ENCODE measurements at places on chromosomes 3 and 15. TPM values are rescaled to one million over a fixed set of nuclear protein-coding genes. Genes with fewer than 3 reads are reported as not detected.

FOXB1 gene
- polyA plus RNA-seq, result 0.08 TPM

CPN2 gene
- polyA plus RNA-seq, result 0.49 TPM

LRRIQ4 gene
- 0.17 TPM for polyA plus RNA-seq

HRG gene
- 1.8 TPM for polyA plus RNA-seq

MCF2L2 gene
- 1.5 TPM for polyA plus RNA-seq

NR1I2 gene
- polyA plus RNA-seq, result 1.4 TPM

METTL6 gene
- 28.5 TPM for polyA plus RNA-seq

IGSF11 gene
- polyA plus RNA-seq, result 5.4 TPM

HDC gene
- 0.96 TPM for polyA plus RNA-seq

ANKRD34C gene
- polyA plus RNA-seq, result 0.08 TPM

RTP1 gene
- polyA plus RNA-seq, result not detected

CAMP gene
- not detected for polyA plus RNA-seq

LSMEM2 gene
- polyA plus RNA-seq, result 0.25 TPM

CCDC50 gene
- 74.3 TPM for polyA plus RNA-seq

- no peak for DNase-seq
These were observed 638.7 kb downstream of the RBMS3 start for GRCh38 chr3:29919571-29919970.

DNA sequence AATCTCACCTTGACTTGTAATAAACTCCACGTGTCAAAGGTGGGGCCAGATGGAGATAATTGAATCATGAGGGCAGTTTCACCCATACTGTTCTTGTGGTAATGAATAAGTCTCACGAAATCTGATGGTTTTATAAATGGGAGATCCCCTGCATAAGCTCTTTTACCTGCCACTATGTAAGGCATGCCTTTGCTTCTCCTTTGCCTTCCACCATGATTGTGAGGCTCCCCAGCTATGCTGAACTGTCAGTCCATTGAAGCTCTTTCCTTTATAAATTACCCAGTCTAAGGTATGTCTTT is 45.5 kb downstream of the SUCNR1 start:
- no peak for DNase-seq

GRCh38 chr3:110711851-110712516 is 359.6 kb upstream of the NECTIN3 start:
- DNase-seq, result no peak

DNA sequence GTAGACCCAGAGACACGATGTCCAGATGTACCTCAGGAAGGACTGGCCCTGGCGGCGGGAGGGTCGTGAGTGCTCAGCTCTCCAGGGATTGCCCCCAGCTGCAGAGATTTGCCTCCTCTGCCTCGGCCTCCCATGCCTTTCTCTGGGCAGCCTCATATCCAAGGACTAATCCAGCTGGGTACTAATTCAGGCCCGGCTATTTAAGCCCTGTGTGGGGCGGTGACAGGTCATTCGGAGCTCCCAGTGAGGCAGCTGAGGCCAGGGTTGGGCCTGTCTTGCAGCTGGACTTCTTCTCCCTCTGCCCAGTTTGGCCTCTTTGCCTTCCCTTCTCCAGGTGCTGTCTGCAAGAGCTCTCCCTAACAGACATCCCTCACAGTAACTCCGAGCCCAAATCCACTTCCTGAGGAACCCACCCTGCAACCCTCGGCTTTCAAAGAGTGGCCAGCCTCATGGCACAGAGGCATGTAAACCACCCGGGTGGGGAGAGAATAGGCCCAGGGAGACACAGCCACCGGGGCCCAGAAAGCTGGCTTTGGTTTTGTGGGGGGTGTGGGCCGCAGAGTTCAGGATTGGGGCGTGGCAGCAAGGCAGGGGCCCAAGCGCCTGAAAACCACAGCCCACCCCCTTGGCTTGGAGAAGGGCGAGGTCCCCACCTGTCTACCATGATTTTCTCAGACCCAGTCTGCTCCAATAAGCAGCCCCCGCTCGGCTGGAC is 85.8 kb downstream of the PPCDC start:
- no peak for DNase-seq

DNA sequence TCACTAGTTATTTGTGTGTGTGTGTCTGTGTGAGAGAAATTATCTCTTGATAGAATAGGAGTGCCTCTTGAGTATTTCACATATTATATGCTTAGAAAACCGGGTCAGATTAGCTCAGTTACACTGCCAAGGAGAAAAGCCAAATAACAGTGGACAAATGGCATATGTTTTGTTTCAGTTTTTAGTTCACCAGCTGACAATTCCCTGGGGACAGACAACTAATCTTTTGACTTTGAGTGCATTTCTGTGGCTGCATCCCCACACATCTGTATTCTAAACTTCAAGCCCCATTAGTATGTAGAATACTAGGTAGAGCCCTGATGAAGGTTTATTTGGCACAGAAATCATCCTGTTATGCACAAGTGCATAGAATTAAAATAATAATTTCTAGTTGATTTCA is 227.7 kb upstream of the CNTN3 start:
- no peak for DNase-seq

- no peak for DNase-seq
These were observed 523.2 kb downstream of the RBMS3 start for GRCh38 chr3:29804044-29804443.

DNA sequence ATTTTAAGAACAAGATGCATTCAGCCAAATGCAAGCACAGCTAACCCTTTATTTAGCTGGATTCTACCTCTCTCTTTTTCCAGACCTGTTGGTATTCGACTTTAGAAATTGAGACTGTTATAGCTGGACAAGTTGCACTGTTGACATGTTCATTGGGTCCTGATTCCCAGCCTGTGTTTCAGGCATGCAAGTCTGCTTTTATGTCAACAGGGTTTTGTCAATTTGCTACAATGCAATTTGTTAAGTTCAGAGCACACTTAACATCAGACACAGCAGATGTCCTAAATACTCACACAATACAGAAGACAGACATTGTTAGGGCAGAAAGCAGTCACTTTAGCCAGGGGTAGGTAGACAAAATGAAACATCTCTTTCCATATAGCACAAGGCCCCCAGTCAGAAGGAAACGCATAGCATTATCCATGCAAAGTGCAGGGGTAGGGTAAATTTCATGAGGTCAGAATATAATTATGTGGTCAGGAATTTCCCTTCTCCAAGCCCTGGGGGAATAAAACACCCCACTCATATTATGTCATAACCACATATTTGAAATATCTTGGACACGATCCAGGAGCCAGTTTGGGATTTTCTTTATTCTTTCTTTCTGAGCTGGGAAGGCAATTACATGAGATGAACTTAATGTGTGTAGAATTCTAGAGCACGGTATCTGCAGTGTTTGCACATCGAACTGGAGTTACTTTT is 504.1 kb downstream of the NTRK3 start:
- DNase-seq, result peak; percentile 47

- no peak for DNase-seq
These were observed 20.2 kb downstream of the CCR1 start for GRCh38 chr3:46187876-46188275.

GRCh38 chr15:62291262-62291661 is 126.2 kb upstream of the C2CD4B start:
- no peak for DNase-seq

GRCh38 chr3:38636464-38636863 is 13.0 kb downstream of the SCN5A start:
- no peak for DNase-seq

DNA sequence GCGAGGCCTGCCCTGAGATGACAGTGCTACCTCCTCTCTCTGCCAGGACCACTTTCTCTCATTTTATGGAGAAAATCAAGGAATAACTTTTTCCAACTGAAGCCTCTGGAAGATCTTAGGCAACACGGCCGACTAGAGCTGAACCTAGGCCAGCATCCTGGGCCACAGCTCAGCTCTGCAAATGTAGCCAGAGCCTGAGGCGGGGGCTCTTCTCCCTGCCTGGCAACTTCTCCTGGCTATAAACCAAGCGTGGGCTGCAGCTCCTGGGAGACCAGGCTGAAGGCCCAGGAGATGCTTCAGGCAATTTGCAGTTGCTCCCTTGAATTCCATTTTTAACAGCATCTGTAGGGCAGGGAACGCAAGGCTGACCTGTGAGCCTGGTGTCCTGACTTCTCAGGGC is 74.9 kb downstream of the CEMIP start:
- no peak for DNase-seq

DNA sequence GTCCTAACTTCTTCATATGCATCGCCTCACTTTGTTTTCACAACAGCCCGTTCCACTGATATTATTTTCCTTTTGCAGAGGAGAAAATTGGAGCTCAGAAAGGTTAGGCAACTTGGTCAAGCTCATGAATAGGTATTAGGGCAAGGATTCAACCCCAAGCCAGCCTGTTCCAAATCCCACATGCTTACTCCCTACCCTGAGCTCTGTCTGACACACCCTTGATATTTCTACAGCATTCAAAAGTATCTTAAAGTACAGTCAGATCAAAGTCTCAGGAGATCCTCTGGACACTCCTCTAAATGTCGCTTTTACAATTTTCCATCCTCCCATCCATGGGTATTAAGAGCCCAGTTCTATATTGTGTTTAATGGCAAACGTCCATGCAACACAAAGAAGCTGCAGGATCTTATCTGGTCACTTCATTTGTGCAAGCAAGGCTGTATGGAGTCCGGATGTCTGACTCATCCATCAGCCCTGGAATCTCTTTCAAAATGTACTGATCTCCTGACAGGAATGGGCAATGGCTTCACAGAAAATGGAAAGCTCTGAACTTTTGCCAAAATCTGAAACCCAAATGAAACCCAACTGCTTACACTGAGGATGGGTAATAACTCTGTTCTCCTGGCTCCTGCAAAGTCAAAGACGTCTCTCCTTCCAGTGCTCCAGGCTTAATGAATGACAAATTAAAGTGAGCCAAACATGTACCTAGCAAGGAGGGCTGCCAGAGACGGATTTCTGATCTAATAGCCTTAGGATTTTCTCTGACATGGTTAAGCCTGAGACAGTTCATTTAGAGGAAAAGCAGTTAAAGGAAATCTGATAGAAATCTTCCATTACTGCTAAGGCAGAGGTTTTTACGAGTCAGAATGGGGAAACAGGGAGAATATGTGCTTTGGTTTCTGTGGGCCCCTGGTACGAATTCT is 230.9 kb upstream of the RORA start:
- no peak for DNase-seq

GRCh38 chr3:15342945-15343344 is 10.6 kb upstream of the SH3BP5 start:
- DNase-seq, result no peak

GRCh38 chr15:44033894-44034293 is 161.2 kb downstream of the FRMD5 start:
- DNase-seq, result no peak

DNA sequence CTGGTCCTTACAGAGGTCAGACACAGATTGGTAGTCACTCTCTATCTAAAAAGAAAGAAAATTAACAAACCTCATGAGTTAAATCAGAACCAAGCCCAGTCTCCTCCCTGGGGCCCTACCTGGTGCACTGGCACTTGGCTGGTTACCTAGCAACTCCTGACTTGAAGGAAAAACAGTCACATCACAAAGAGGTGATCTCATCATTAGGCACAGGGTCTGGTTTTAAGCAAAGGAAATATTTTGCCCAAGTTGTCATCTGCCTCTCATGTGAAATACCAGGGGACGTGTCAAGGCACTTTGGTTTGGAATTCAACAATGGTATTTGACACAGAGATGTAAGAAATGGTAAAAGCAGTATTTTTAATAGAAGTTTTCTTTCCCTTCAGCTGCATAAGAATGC is 47.7 kb upstream of the FMN1 start:
- peak; percentile 46 for DNase-seq

- DNase-seq, result no peak
These were observed 244.0 kb upstream of the CHRNA7 start for GRCh38 chr15:31786360-31786759.

- no peak for DNase-seq
These were observed 8.7 kb upstream of the ACAP2 start for GRCh38 chr3:195451373-195452015.

GRCh38 chr3:158802409-158803268 is 785 bp downstream of the MFSD1 start:
- no peak for DNase-seq

DNA sequence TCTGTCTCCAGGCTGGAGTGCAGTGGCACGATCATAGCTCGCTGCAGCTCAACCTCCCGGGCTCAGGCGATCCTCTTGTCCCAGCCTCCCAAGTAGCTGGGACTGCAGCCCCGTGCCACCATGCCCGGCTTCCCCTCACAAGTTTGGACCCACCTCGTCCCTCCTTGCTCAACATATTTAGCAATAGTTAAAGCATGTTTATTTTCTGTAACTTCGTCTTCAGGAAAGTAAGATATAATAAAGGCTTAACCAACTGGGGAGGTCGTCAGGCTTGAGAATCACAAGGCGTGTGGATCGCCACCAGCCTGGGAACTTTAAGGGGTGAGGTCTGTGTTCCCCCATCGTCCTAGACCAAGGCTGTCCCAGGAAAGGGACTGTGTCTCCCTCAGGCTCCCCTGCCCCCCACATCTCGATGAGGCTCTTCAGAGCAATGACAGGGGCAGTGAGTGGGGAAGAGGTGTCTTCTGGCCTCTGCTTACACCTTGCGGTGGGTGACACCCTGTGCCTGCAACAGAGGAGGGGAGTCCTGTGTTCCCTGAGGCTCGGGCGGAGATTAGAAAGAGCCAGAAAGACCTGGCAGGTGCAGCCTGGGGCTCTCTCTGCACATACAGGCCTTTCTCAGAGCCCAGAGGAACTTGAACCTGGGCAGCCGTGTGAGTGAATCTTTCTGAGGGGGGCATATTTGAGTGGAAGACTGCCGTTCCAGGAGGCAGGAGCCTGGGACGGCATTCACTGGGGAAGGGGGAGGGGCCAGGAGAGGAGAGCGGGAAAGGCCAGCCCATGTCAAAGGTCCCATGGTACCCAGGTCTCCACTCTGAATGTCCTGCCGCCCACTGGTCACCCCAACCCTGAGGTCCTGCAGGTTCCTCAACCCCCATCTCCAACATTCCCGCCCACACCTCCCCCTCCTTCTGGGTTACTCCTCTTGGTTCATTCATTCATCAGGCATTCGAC is 152.3 kb downstream of the SMAD6 start:
- no peak for DNase-seq

DNA sequence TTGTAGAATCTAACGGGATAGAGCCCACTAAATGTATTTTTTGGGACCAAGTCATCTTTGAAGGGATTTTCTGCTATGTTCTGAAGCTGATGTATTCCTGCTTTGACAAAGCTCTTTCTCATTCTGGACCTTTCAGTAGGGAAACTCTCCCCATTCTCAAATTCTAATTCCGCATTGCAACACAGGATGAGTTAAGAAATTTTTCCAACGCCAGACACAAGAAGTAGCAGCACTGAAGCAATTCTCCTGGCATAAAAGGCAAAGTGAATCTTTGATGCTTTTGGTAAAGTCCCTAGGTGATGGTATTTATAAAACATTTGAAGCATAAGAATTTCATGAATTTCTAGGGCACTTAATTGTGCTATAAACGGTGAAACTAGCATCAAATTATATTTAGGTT is 76.8 kb downstream of the ZPLD1 start:
- DNase-seq, result no peak

DNA sequence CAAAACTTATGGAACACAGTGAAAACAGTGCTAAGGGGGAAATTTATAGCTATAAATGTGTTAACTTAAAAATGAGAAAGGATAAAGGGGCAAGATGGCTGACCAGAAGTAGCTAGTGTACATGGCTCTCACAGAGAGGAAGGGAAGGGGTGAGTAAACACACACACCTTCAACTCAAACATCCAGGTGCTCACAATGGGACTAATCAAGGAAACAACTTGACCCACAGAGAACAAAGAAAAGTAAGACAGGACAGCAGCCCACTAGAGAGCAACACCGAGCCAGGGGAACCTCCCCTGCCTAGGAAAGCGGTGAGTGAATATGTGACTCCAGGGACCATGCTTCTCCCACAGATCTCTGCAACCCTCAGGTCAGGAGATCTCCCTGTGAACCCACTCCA is 85.0 kb upstream of the UBP1 start:
- DNase-seq, result no peak

- no peak for DNase-seq
These were observed 366.0 kb downstream of the PTPRG start for GRCh38 chr3:61927332-61927731.

- DNase-seq, result no peak
These were observed 37.3 kb upstream of the LEKR1 start for GRCh38 chr3:156788846-156789245.
